ENCODE measurements at places on chromosomes 5 and 9.
A peak's percentile ranks its signal among the peaks of the same experiment; 100 is the strongest.

DNA sequence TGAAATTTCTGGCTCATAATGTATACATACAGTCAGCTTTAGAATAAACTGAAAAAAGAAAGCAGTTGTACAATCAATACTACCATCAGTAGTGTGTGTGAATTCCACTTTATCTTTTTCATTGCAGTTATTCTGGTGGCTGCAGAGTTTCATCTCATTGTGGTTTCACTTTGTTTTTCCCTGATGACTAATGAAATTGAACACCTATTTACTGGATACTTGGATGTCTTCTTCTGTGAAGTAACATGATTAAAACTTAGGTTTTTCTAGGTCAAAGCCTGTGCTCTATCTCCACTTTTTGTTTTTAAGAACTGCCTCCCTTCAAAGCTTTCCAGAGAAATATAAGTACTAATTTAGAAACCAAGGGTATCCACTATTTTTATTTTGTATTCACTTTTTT, 174.3 kb downstream of the TRPM3 start:
- no peak for DNase-seq

DNA sequence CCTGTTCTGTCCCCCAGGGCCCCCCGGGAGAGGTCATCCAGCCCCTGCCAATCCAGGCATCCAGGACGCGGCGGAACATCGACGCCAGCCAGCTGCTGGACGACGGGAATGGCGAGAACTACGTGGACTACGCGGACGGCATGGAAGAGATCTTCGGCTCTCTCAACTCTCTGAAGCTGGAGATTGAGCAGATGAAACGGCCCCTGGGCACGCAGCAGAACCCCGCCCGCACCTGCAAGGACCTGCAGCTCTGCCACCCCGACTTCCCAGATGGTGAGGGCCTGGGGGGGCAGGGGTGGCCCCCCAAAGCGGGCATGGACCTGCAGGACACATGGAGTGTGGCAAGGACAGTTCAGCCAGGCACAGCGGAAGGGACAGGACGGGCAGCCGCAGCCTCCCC, 56.0 kb upstream of the FCN2 start:
- no peak for DNase-seq

GRCh38 chr5:154647761-154648145, 107.4 kb upstream of the LARP1 start:
- peak; percentile 44 for DNase-seq

- no peak for DNase-seq
Measured at GRCh38 chr5:10695759-10696543, 65.1 kb downstream of the DAP start.

DNA sequence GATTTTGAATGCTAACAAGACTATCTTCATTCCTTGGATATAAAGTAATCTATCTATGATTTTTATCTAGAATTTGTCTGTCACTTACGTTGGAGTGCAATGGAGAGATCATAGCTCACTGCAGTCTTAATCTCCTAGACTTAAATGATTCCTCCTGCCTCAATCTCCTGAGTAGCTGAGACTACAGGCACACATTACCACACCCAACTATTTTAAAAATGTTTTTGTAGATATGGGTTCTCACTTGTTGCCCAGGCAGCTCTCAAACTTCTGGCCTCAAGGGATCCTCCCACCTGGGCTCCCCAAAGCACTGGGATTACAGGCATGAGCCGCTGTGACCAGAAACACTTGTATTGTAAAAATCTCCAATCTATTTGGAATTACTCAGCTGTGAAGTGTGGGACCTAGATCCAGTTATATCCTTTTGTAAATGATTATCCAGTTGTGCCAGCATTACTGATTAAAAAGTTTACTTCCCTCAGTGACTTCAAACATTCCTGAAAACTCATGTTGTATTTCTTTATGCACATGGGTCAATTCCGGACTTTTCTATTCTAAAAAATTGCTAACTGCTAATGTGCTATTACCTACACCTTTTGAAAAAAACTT, 1793.8 kb upstream of the WWC1 start:
- DNase-seq = peak; percentile 11

- no peak for DNase-seq
Measured at GRCh38 chr9:128180447-128180846, 10.9 kb downstream of the CIZ1 start.

DNA sequence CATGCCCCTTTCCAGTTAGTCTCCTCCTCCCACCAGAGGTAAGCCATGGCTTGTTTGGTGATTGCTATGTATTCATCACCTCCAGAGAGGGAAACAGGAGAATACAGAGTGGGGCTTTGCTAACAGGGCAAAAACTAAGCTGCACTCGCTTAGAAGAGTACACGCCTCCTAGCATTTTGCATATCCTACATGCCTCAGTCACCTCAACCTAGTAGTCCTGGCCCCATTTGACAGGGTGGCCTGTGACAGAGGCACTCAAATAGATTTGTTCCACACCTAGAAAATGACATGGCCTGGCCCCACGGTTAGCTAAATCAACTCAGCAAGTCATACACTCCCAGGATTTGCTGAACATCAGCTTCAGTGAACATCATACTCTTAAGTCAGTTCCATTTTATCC, 90.7 kb downstream of the CYFIP2 start:
- no peak for DNase-seq

- peak; percentile 67 for DNase-seq
Measured at GRCh38 chr5:146965761-146966659, 87.5 kb upstream of the PPP2R2B start.

DNA sequence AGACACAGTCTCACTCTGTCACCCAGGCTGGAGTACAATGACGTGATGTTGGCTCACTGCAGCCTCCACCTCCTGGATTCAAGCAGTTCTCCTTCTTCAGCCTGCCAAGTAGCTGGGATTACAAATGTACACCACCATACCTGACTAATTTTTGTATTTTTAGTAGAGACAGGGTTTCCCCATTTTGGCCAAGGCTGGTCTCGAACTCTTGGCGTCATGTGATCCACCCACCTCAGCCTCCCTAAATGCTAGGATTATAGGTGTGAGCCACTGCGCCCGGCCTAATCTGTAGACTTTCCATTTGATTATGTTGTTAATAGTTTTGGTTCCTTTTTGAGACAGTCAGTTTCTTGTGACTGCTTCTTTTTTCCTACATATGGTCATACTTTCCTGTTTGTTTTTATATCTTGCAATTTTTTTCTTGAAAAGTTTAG, 31.0 kb downstream of the MTREX start:
- no peak for DNase-seq

DNA sequence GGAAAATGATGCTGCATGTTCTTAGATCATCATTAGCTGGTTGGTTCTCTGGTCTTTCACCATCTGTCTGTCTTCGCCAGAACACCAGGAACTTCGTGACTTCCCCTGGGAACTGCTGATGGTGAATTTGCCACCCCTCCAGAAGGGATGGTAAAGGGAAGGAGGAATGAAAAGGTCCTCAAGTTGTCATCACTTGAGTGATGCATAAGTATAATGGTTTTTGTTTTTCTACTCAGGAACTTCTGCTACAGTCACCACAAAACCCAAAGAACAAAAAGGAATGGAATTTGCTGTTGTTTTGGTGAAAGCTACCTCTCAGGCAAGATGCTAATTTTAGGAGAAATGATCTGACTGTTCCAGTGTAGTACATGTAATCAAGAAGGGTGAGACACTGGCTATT, 328.4 kb downstream of the ARHGEF28 start:
- DNase-seq = no peak

GRCh38 chr9:84722388-84722989, 53.0 kb downstream of the NTRK2 start:
- DNase-seq = no peak

DNA sequence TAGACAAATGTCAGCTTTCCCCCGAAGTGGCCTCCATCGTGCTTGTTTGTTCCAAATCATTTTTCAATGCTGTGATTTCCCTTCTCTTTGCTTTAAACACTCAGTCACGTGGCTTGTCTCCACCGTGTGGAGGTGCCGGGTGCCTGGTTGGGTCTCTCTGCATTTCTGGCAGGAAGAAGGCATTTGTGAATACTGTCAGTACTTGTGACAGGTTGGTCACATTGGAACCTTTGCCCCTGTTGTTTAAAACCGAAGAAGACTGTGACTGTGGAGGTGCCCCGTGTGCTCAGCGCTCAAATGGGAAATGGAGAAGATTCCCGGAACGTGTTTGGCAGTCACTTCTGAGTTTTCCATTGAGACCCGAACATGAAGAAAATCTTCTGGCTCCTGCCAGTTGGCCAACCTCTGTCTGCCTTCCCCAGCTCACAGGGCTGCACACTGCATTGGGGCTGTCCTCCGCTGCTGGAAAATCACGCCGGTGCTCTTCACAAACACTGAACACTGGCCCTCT, 74.6 kb downstream of the LMNB1 start:
- DNase-seq = no peak

- DNase-seq = peak; percentile 93
Measured at GRCh38 chr5:181207214-181207959, 2.4 kb upstream of the TRIM7 start.

Data from ELF-1 (cell line).